ENCODE measurements at places on chromosomes 4 and X.
A peak's percentile ranks its signal among the peaks of the same experiment; 100 is the strongest.

DNA sequence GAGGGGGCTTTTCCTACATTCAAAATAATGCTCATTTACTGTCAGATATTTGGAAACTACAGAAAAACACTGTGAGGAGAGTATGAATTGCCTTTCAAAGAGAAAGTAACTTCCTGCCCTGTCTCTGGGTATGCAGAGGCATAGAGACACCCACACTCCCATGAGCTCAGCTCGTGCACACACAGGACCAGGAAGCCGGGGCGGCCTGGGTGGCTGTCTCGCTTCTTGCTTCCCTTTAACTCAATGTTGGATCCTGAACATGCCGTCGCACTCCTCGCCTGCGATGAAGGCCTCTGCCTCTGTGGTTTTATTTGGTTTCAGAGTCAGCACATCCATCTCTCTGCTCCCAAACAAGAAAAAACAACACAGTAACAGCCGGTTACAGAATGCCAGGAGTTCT lies 40.1 kb upstream of the GPR78 start:
- no peak for DNase-seq

GRCh38 chr4:8774071-8774470 lies 97.6 kb downstream of the HMX1 start:
- no peak for DNase-seq

DNA sequence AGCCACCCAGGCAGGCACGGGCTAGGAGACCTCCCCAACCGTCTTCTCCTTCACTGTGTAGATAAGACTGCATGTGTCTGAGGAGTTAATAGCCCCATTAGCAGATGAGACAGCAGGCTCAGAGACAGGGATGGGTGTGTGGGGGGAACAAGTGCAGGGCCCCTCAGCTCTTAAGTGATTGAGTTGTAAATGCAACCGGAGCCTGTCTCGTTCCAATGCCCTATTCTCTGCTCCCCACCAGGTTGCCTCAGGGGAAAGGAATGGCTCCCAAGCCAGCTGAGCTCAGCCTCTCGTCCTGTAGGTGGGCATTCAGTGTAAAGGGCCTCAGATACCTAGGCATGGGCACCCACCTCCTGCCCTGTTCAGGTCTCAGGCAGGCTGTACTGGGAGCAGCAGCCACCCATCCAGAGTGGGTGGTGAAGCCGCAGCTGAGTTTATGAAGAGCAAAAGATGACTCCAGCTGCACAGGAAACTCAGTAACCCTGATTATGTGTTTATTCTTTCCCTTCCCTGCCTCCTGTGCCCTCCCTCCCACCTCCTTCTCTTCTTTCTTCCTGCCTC lies 87.3 kb downstream of the PJA1 start:
- no peak for DNase-seq

- no peak for DNase-seq
Observed at GRCh38 chr4:39571054-39571453, 43.8 kb upstream of the UGDH start.

- no peak for DNase-seq
Observed at GRCh38 chrX:54181202-54181953, 1.7 kb downstream of the FAM120C start.

DNA sequence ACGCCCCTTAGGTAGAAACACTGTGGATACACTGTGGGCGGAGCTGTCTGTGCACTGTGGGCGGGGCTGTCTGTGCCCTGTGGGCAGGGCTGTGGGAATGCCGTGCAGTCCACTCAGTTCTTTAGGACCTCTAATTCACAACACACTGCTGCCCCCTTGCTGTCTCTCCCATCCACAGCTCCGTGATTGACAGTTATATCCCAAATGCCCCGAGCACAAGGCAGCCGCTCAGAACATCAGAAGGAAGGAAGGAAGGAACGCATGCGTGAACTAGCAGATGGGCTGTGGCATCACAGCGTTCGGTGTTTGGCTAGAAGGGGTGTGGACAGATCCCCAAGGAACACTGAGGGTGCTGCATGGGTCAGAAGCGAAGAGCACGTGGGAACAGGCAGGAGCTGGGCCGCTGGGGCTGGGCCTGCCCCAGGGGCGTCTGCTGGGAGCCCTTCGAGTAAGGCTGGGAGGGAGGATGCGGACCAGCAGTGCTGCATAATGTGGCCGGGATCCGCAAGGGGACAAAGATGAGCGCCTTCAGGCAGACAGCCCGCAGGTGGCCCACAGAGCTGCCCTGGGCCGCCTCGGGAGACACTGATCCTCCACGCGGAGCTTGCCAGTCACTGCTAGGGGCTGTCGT lies 29.8 kb downstream of the ACOX3 start:
- no peak for DNase-seq

DNA sequence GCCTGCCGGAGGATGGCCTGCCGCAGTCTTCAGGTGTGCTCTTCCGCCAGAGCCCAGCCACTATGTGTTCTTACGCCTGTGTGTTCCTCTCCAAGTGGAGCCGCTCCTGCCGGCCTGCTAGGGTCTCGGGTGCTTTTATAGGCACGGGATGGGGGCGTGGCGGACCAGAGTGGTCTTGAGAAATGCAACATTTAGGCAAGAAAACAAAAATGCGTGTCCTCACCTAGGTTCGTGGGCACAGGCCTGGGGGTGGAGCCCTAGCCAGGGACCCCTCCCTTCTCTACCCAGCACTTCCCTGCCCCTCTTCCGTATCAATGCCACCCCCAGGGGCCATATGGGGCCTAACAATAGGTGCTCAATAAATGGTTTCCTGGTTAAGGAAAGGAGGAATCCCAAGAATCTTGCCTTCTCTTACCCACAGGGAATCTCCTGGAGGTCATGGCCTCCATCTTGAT lies 34.4 kb upstream of the LRBA start:
- DNase-seq: no peak

DNA sequence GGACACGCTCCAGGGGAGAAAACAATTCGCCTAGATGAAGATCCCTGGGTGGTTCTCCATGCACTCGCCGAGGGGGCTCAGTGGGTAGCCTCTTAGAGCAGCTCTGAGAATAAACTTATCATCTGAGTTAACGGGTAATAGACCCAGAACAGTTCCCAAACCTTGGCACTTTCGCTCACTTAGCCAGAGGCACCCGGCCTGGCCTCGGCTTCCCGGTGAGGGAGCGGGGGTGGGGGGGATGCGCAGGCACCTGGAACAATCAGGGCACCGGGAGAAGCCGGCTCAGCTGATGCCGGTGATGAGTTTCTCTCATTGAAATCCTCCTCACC lies 405 bp upstream of the ZAR1 start:
- DNase-seq: no peak

GRCh38 chr4:153582954-153583702 lies 101.0 kb upstream of the TLR2 start:
- DNase-seq: no peak

DNA sequence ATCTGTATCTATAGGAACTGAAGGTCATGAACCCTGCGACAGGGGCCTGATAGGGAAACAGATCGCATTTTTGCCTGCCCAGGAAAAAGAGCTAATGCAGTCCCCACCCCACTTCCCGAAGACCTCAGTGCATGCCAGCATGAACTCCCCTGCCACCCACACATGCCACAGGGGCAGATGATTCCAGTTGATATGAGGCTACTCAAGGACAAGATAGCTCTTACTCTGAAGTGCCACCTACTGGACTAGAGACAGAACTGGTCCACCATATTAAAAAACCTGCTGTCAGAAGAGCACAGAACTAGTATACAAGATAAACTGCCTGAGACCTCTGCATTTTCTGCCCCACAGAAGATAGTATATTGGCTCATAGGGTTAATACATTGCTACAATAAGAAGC lies 68.0 kb downstream of the YIPF7 start:
- no peak for DNase-seq

GRCh38 chrX:46208225-46208854 lies 336.9 kb downstream of the ZNF674 start:
- peak; percentile 1 for DNase-seq

DNA sequence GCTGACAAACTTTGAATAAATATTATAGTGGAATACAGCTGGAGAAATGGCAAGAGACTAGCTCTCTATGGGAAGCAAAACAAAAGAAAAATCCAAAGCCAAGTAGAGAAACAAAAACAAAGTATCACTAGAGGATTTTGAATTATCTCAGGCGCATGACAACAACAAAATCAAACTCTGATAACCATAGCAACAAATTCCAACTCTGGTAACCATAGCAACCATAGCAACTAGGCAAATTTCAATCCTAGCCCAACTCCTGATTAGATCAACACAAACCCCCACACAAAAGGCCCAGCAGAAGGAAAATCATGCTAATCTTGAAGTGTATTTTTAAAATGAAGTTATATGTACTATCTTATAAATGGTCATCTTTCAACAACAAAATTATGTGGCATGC lies 98.4 kb upstream of the MAGEE2 start:
- DNase-seq: no peak

DNA sequence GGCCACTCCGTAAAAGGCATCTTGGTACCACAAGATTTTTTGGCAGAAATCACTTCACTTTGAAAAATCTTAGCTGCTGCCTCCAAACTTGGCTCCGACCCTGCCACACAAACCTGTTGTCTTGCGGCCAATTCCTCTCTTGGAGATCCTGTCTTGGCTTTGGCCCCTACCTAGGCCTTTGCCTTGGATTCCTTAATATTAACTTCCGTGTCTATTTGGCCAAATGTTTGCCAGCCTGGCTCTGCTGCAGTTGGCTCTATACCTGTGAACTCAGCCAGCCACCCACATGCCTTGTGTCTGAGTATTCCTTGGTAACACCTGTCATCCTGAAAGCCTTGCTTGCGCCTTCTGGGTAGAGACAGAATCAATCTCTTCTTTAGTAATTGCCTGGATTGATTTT lies 12.5 kb downstream of the GRXCR1 start:
- no peak for DNase-seq

- DNase-seq: no peak
Observed at GRCh38 chr4:38144031-38144430, 183.8 kb downstream of the PTTG2 start.

DNA sequence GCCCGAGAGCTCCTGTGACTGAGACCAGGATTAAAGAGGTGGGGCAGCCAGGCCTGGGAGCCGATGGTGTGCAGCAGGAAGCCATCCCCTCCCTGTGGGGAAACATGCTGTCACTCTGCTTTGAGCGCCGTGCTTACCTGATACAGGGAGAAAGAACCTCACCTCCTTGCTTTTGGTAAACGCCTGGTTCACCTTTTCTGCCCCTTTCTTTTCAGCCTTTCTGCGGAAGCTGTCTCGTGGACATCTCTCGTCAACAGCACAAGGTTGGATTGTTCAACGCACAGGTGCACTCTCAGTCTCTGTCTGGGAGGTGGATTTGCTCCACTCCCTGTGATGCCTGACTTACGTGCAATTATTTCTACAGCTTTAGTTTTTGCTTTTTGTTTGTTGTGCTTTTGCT lies 12.0 kb downstream of the ZFYVE28 start:
- no peak for DNase-seq

DNA sequence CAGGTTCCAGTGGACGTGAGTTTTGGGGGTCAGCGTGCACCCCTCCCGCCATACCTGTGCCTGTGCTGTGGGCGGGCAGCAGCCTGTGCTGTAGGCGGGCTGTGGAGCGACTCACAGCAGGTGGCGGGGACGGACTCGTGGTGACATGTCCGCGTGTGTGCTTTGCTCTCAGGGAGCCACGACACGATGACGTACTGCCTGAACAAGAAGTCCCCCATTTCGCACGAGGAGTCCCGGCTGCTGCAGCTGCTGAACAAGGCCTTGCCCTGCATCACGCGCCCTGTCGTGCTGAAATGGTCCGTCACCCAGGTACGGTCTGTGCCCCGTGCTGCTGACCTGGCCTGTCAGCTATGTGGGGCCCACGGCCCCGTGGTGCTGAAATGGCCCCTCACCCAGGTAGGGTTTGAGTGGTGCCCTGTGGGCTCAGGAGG lies 7.4 kb downstream of the PLCXD1 start:
- DNase-seq: no peak

DNA sequence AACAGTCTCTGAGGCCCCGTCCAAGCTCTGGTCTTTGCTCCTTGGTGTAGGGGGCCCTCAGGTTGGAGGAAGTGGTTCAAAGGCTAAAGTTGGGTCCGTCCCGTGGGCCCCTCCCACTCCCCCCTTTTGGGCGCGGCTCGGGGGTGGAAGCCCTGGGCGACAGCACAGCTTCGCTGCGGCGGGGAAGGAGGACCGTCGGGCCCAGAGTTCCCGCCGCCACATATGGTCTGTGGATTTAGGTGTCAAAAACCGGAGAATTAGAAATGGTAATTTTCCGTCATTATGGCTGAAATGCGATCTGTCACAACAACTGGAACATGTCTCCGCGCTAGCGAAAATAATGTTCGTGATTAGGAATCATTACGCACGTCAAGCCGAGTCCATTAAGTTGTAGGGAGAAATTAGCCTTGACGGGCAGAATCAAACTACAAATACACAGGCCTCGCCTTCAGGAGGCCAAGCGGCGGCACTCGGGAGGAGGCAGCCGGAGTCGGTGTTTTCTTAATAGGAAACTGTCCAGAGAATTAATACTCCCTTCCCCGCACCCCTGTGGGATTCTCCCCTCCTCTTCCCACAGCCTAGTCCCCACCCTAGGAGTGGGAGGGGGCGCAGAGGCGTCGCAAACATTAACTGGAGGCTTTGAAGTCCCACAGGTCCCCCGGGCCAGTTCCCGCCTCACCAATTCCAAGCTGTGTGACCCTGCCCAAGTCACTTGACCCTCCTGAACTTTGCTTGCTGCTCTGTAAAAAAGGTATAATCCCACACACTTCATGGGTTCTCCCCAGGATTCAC lies 15.0 kb downstream of the NKX3-2 start:
- no peak for DNase-seq

DNA sequence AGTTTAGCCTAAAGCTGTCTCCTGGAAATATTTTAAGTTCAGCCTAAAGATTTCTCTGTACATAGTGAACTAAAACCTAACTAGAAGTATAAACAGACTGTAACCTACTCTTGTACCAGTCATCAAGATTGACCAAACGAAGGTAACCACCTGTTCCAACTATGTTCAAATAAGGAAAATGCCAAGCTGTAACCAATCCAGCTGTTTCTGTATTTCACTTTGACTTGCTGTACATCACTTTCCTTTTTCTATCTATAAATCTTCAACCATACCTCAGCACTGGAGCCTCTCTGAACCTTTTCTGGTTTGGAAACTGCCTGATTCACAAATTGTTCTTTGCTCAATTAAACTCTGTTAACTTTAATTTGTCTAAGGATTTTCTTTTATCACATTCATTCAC lies 3.1 kb upstream of the CYSLTR1 start:
- DNase-seq: no peak

- DNase-seq: peak; percentile 48
Observed at GRCh38 chr4:128454281-128454871, 166.8 kb upstream of the PGRMC2 start.

DNA sequence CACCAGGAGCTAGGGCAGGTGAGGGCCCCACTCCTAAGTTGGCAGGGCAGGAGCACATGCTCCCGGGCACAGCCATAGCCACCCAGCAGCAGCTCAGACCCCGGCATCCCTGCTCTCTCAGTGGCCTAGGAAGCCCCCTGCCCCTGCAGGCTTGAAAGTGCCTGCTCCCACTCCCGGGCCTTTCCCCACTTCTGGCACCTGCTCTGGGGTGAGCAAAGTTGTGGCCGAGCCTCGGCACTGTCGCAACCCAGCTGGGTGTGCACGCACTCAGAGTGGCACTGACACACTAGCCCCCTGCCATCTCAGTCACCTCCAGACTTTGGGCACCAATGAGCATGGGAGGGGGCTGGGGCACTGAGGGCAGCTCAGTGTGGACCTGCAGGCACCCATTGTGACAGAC lies 60.8 kb upstream of the CDKN2AIP start:
- no peak for DNase-seq

Data from GM12864 (cell line).